ENCODE measurements at places on chromosomes 16 and 17.

GRCh38 chr17:81097134-81097942 is 62.4 kb downstream of the BAIAP2 start:
- peak; percentile 94 for DNase-seq

DNA sequence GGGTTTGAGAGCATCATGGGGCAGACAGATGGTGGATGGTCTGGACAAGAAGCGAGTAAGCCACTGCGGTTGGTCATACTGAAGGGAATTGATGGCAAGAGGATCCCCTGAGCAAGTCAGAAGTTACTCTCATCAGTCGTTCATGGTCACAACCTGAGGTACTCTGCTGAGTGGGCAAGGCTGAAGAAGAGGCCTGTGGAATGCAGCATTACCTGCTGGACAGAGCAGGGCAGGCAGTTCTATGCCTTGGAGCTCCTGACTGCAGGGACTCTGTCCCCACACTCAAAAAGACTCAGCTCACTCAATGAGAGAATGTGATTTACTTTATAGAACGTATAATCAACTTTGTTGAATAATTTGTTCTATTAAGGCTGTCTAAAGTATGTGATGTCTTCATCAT is 28.3 kb downstream of the ALDH3A2 start:
- no peak for DNase-seq

- no peak for DNase-seq
These were observed 44.6 kb upstream of the MAP3K14 start for GRCh38 chr17:45361451-45361850.

GRCh38 chr17:42944211-42944610 is 20.0 kb downstream of the AARSD1 start:
- peak; percentile 43 for DNase-seq

- peak; percentile 69 for DNase-seq
These were observed 20.8 kb downstream of the GGA3 start for GRCh38 chr17:75240394-75241142.

- DNase-seq: no peak
These were observed 969 bp upstream of the CETP start for GRCh38 chr16:56960681-56961281.

DNA sequence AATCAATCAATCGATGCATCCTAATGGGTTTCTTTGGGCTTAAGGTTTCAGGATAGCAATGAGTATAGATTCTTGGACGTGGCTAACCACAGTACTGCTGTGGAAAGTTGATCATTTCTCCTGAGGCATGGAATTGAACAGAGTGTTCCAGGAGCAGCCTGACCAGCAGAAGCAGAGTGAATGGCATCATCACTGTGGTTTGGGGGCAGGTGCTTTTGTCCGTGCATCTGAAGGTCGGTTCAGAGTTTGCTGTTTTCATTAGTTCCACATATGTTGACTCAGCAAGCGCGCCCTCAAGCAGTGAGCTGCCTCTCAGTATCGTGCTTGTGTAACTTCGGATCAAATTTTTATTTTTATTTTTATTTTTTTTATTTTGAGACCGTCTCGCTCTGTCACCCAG is 24.9 kb downstream of the KIAA0513 start:
- no peak for DNase-seq

- DNase-seq: peak; percentile 93
These were observed 24.8 kb downstream of the RAD51D start for GRCh38 chr17:35094902-35095301.

- peak; percentile 93 for DNase-seq
These were observed 2.4 kb downstream of the SERPINF1 start for GRCh38 chr17:1764284-1764683.

GRCh38 chr16:77807-78443 is at the start of gene MPG:
MPG (plus strand) TSS chr16:78225; CDS start chr16:78310, 85 bp downstream.
- peak; percentile 89 for DNase-seq

- peak; percentile 37 for DNase-seq
These were observed 4.0 kb downstream of the C1QTNF1 start for GRCh38 chr17:79027925-79028491.

DNA sequence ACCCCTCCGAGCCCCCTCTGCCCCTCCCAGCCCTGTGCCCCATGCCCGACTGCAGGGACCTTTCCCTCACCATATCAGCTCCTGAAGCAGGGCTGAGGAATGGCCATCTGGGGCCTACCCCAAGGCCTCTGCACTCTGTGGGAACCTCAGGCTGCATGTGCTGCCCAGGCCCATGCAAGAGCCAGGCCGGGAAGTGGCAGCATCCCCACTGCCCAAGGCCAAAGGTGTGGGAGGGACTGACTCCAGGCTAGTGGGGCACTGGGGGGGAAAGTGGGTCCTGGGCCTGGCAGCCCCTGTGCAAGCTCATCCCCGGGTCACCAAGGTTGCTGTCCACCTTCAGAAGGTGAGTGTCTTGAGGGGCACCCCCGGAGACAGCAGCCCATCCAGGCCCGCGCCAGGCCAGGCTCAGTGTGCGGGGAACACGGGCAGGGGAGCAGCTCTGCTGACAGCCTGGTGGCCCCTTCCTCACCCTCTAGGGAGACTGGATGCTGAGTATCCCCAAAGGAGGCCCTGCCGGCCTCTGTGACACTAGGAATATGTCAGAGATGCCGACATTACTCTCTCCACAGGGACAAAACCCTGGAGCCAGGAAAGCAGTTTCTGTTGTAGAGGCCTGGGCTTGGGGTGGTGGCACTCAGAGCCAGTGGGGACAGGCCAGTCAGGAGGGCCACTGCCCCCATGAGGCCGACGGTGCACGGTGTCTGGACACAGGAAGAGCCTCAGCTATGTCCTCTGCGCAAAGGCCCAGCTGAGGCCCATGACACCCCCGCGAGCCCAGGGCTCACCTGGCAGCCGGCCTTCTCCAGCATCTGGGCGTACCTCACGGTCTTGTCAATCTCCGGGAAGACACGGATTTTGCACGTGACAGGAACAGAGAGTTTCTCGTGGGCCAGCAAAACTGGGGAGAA is 3.3 kb downstream of the DUS1L start:
- DNase-seq: no peak
